ENCODE measurements at places on chromosomes 12 and 14.

DNA sequence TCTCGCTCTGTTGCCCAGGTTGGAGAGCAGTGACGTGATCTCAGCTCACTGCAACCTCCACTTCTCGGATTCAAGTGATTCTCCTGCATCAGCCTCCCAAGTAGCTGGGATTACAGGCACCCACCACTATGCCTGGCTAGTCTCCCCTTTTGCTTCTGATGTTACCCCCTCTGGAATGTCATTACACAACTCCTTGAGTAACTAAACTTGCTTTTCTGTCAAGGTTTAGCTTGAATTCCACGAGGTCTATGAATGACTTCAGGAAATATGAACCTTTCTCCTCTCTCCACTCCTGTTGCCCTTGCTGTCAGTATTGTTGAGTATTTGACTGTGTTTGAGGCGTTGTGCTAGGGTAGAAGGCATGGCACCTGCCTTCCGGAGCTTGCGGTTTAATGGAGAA lies 16.8 kb upstream of the RTRAF start:
- DNase-seq: no peak

DNA sequence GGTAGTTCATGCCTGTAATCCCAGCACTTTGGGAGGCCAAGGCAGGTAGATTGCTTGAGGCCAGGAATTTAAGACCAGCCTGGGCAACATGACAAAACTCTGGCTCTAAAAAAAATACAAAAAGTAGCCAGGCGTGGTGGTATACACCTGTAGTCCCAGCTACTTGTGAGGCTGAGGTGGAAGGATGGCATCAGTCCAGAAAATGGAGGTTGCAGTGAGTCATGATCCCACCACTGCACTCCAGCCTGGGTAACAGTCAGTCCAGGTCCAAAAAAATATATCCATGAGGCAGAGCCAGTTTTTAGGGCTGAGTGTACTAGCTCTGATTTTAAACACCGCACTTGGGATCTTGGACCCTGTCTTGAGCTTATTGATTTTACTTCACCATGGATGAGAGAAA lies 30.6 kb upstream of the FICD start:
- no peak for DNase-seq

DNA sequence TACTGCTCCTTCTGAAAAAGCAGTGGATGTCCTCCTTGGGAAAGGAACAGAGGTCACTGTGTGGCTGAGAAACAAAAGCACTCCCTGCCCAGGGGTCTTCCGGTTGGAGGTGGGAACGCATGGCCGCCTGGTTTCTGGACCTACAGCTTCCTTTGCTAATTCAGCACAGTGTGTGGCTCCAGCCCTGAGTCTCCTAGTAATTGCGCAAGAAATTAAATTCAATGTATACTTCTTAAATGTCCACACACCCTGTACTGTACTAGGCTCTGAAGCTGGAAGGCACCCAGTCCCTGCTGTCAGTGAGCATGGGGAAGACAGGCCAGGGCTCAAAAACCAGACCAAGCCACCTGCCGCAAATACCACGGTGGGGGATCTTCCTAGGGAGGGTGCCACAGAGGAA lies 13.4 kb downstream of the SLC24A4 start:
- no peak for DNase-seq

DNA sequence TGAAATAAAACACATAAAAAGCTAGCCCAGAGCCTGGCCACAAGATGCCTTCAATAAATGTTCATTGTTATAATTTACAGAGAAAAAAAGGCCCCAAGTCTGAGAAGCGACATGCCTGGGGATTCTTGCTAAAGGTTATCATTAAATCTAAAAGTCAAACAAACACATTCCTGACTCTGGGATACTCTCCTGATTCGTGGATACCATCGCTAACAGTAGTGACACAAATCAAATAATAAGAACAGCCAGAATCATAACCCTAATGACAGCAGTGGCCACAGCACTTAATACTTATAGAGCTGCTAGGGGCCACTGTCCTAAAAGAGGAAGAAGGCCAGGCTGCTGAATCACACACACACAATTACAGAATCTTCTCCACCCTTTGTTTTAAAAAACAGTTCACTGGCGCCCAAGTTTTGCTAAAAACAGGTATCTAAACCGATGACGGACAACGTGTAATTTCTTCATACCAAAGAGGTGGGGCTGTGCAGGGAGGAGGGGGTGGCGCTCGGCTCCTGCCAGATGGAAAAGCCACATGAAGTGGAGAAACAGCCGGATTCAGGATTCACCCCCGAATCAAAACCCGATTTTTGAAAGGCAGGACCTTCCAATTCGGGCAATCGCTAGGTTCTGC lies 1.2 kb downstream of the CLIP1 start:
- no peak for DNase-seq

DNA sequence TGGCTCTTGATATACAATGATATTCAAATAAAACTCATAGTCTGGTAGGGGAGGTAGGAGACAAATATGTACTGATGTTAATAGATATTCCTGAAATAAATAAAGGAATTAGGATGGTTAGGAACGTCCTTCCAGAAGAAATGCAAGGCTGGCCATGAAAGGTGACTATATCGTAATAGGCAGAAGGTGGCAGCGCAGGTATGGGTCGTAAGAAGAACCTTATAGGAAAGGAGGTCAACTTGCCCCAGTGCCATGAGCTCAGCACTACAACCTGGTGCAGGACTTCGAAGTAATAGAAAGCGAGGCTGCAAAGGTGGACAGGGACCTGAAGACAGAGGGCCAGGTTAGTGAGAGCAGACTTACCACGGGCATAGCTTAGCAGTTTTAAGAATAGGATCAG lies 55.3 kb upstream of the FGD4 start:
- DNase-seq: no peak

- DNase-seq: no peak
Observed at GRCh38 chr12:31899109-31899508, 60.1 kb upstream of the RESF1 start.

- peak; percentile 68 for DNase-seq
Observed at GRCh38 chr12:103840876-103841689, at the start of gene NT5DC3. NT5DC3 (minus strand) TSS chr12:103841234; CDS start chr12:103841156, 78 bp downstream.

GRCh38 chr14:92026548-92027190 lies 13.2 kb downstream of the TRIP11 start:
- DNase-seq: no peak

GRCh38 chr12:94228488-94228907 lies 80.1 kb downstream of the PLXNC1 start:
- no peak for DNase-seq

GRCh38 chr12:52455821-52456220 lies 3.9 kb upstream of the KRT6B start:
- DNase-seq: no peak

DNA sequence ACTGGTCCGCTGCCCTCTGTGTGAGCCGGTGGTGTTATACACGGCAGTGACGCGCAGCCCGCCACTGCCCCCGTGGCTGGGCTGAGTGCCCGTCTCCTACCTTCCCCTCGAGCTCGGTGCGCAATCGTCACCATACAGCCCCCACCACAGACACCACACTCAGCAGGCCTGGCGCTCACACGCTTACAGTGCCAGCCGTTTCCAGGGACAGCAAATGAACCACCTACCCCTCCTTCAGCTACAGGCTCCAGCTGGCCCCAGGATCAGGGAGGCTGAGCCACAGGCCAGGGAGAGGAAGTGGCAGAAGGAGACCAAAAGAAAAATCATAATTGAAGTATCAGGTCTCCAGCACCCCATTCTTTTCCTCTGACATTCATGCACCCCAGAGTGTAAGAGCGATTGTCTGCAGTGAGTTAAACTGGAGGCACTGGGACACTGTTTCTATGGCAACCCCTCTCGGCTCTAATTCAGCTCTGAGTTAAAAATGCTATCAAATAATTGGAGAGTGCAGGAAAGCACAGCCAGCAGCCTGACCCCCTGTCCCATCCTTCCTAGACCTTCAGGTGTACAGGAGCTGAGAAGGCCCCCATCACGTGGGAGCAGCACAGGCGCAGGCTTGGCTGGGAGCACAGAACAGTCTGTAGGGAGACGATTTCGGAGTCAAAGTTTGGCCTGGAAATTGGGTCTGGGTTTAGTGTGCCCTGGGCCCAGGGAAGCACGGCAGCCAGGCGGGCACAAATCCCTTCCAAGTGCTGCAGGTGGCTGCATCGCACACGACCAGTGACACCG lies 18.0 kb downstream of the LRTM2 start:
- DNase-seq: no peak

DNA sequence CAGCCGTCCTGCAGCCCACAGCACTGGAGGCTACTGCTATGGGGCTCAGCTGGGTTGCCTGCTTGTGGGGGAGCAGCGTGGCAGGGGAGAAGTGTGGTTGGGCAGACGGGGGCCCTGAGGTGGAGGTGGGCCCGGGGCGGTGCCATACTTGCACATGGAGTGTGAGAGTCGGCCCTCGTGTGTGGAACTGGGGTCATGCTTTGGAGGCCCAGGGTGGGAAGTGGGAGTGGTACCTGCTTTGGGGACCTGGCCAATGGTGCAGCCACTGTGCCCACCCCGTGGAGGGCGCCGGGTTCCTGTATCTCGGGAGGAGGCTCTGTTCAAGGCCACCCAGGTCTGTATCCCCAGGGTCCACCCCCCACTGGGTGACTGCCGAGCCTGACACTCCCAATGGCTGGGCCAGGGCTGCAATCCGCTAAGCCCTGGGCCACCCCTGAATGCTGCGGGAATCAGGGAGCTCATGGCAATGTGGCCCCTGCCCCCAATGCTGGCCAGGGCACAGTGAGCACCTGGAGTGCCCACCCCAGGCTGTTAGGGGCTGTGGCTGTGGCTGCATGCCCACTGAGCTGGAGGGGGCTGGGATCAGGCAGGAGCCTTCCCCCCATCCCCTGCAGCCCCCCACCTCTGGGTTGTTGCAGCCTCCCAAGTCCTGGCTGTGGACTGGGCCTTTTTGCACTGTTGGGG lies 157.9 kb upstream of the SLC38A2 start:
- no peak for DNase-seq

DNA sequence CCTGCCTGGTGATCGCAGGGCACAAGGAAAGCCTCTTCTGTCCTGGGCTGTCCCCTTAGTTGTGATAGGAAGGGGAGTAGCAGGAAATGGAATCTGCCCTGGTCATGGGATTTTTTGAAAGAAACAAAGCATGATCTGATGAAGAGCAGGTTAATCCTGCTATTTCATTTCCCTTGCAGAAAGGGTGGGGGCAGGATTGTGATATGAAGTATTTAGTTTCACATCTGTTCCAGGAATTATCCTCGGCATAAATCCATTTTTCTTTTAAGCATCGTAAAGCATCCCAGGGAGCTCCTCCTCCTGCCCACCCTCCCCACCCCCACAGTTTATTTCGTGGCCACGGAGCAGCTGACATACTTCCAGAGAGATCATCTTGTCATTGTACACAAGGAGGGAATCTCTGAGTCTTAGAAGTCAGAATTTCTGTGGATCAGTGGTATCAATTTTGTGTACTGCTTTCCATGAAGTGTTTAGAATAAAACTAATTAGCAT lies 53.1 kb downstream of the TGFB3 start:
- no peak for DNase-seq

GRCh38 chr12:118714051-118714460 lies 267.3 kb upstream of the SRRM4 start:
- no peak for DNase-seq

GRCh38 chr12:79897617-79898016 lies 37.3 kb downstream of the PPP1R12A start:
- no peak for DNase-seq
